Activated CD4-positive, alpha-beta T cell treated with anti-CD3 and anti-CD28 coated beads, Interleukin-2, amount 10 ng/mL, durations not matched to agents 7 days and 5 days (primary cell): ENCODE measurements at places on chromosomes 12 and 14.

GRCh38 chr12:113134071-113134470 is 1.5 kb downstream of the RASAL1 start:
- DNase-seq: no peak

DNA sequence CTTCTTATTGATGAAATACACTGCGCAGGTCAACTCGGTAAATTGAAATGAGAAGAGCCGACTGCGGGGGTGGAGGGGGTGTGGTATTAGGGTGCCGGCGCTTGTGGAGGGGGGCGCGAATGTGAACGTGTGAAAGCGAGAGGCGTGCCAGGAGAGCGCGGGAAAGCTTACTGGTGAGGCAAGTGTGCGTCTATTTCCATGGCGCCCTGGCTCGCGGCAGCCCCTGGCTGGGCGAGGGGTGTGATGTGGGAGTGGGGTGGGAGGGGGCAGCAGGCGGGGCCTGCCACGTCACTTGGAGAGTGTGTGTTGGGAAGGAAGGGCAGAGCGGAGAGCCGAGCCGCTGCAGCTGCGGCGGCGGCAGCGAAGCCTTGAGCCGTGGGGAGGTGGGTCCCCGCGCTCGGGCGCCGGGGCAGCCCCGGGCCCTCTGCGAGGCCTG is 88.8 kb downstream of the GALNT8 start:
- DNase-seq: no peak

DNA sequence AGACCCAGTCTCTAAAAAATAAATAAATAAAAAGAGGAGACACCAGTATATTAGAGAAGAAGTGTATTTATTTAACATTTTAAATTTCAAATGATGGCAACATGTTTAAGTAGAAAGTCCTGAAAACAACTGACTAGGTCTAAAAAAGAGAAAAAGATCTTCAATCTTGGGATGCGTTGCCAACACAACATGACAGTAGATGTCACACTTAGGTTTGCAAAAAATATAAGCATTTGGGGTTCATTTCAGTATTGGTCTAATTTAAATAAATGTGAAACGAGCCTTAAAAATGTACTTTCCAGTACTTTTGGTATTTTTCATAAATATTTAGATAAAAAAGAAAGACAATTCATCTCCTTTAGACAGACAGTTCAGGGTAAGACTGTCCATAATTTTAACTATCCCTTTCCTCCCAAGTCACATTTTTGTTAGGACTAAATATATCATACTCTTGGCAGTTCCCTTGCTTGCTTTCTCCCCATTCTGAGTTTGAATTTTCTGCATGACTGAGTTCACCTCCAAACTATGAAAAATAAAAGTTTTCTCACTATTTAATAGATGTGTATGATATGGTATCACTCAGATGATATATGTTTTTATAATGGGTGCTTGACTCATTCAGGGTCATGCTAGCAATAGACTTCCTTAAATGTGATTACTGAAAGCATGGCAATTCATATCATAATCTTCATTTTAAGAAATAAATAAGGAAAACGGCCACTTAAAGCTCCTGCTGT is 4.3 kb downstream of the C14orf93 start:
- DNase-seq: no peak

DNA sequence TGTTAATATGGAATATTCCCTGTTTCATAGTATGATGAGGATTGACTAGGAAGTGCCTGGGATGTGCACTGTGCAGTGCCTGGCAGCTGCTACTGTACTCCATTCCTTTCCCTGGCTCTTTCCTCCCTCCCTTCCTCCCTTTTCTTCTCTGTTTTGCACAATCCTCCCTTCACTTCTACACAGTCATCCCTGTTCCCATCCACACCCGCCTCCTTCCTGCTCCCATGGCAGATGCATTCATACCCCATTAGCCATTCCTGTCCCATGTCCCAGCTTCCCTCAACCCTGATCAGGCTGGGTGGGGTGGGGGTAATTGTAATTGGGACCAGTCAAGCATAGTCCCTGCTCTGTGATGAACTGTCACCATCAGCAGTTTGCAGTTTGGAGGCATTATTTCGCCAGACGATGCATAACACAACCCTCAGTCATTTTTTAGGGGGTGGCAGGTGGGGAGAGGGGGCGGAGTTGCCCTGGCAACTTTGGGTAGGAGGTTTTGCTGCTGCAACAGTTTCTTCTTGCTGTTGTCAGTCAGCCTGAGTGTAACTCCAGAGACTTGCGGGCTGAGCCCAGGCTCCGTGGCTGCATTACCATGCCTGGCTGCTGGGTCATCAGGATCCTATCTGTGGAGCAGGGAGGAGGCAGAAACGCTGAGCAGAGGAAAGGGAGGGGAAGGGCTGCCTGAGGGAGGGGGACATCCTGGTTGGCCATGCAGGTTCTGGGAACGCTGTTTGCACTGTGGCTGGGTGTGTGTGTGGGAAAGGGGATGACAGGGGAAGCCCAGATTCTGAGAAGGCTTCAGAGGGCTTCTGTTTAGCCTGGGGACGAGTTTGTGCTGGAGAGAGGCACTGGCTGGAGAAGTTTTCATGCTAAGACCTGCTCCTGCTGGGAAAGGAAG is 4.1 kb upstream of the KRT84 start:
- DNase-seq: no peak

- DNase-seq: no peak
Observed at GRCh38 chr12:119642986-119643385, 24.9 kb upstream of the PRKAB1 start.
